CD4-positive, CD25-positive, alpha-beta regulatory T cell (primary cell): ENCODE measurements at places on chromosomes 2 and 18. TPM values are rescaled to one million over a fixed set of nuclear protein-coding genes. Genes with fewer than 3 reads are reported as not detected.

GRCh38 chr2:147345246-147345645, 499.6 kb upstream of the ACVR2A start:
- H3K36me3 ChIP-seq, result no peaks in the 10 kb centered on the region
- no peaks in the 10 kb centered on the region for H3K4me1 ChIP-seq
- H3K27ac ChIP-seq, result no peak overlapping the region
- DNase-seq, result no peak

DNA sequence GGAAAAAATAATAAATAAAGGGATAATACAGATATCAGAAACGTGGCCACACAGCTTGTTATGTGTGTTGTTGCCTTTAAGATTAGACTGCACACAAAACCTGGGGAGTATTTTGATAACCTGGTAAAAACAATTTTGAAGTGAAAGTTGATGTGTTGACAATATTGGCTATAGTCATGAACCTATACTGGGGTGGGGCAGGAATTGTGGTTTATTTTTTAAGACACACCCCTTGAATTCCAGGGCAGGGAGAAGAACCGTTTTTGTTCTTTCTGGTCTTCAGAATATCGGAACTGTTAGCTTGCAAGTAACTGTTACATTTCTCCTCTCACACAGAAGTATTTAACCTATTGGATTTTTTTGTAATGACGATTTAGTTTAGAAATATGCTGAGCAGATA, 80.4 kb downstream of the LIMS1 start:
- peak overlapping the region; percentile 8 for H3K4me3 ChIP-seq
- peak overlapping the region; percentile 35 for H3K27ac ChIP-seq
- no peaks in the 10 kb centered on the region for H3K36me3 ChIP-seq
- peaks cover 95% of the 10 kb centered on the region for H3K4me1 ChIP-seq
- no peaks in the 10 kb centered on the region for H3K27me3 ChIP-seq
- DNase-seq, result no peak

DNA sequence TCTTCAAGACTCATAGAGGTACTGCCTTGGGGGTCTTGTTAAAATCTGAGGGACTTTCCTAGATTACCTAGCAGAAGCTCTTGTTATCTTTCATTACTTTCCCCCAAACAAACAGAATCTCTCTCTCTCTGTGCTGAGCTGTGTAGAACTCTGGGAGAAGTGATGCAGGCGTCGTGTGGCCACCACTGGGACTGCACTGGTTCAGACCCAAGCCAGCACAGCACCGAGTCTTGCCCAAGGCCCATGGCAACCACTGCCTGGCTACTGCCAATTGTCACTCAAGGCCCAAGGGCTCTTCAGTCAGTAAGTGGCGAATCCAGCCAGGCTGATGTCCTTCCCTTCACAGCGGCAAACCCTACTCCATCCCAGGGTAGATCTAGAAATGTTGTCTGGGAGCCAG, 28.6 kb downstream of the PPP1R1C start:
- no peak overlapping the region for H3K4me3 ChIP-seq
- H3K27me3 ChIP-seq, result no peaks in the 10 kb centered on the region
- no peak for DNase-seq
- H3K4me1 ChIP-seq, result no peaks in the 10 kb centered on the region
- H3K27ac ChIP-seq, result no peak overlapping the region

DNA sequence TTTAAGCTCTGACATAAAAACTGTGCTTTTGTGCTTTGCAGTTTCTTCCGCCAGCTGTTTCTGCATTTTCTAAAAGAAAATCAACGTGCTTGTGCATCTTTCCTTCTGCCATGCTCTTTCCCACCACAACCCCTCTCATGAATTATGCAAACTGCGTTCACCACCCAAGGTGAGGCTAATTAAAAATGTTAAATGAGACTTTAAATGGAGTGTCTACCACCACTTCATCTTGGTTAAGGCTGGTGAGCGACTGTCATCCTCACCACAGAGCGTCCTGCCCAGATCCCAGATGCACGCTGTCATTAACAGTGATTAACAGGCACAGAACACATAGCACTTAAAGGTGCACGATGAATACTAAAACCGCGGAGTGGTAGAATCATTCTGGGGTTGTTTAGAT, 250.5 kb upstream of the RAB6C start:
- no peaks in the 10 kb centered on the region for H3K27me3 ChIP-seq
- H3K4me3 ChIP-seq, result no peak overlapping the region
- DNase-seq, result no peak
- no peaks in the 10 kb centered on the region for H3K36me3 ChIP-seq
- no peaks in the 10 kb centered on the region for H3K4me1 ChIP-seq
- no peak overlapping the region for H3K27ac ChIP-seq

DNA sequence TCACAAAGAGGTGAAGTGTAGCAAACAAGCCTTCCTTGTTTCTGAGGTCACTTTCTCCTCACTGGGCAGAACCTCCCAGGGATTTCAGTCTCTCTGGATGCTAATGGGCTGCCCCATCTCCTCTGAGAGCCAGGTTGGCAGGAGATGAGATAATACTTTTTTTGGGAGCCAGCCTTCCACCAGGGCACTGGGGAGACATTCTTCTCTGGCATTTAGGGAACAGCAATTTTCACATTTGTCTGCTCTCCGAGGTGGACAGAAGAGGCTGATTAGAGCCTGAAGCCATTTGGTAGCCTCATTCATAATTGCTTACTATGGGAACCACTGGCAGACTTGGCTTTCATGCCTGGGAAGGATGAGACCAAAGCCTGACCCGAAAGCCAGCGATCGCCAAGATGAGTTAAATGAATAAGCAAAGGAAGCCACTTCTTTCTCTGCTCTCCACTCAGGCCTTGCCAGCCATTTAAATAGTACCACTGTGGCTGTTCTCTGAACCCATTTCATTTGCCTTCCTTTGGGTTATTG, 70.1 kb downstream of the NRP2 start:
- H3K36me3 ChIP-seq, result no peaks in the 10 kb centered on the region
- no peak overlapping the region for H3K27ac ChIP-seq
- no peaks in the 10 kb centered on the region for H3K4me1 ChIP-seq
- no peak for DNase-seq

- H3K27ac ChIP-seq, result no peak overlapping the region
- no peak overlapping the region for H3K4me3 ChIP-seq
- no peaks in the 10 kb centered on the region for H3K36me3 ChIP-seq
- DNase-seq, result no peak
- H3K27me3 ChIP-seq, result no peaks in the 10 kb centered on the region
Measured at GRCh38 chr2:26521913-26522180, 43.9 kb upstream of the OTOF start.

DNA sequence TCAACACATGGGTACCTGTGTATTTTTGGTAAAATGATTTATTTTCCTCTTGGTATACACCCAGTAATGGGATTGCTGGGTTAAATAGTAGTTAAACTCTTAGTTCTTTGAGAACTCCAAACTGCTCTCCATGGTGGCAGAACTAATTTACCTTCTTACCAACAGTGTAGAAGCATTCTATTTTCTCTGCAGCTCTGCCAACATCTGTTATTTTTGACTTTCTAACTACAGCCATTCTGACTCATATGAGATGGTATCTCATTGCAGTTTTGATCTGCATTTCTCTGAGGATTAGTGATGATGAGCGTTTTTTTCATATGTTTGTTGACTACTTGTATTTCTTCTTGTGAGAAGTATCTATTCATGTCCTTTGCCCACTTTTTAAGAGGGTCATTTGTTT, 180.6 kb downstream of the FSIP2 start:
- no peaks in the 10 kb centered on the region for H3K36me3 ChIP-seq
- DNase-seq, result no peak
- no peak overlapping the region for H3K4me3 ChIP-seq

DNA sequence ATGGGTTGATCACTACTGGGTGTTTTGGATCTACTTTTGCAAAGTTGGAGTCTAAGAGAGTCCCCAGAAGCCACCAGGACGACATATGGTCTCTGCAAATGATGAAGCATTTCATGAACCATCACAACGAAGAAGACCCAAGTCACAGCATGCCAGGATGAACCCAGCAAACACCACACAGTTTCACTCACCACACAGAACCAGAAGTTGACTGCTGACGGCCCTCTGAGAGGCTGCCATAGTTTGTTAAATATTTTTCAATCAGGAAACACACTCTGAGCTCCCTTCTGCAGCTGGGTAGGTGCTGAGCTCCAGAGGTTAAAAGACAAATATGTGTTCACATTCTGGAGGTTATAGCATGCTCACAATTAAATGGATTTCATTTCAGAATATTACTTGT, 271.4 kb downstream of the DCDC2C start:
- DNase-seq, result no peak
- H3K36me3 ChIP-seq, result no peaks in the 10 kb centered on the region
- H3K4me1 ChIP-seq, result no peaks in the 10 kb centered on the region
- H3K4me3 ChIP-seq, result no peak overlapping the region
- no peaks in the 10 kb centered on the region for H3K27me3 ChIP-seq
- no peak overlapping the region for H3K27ac ChIP-seq

GRCh38 chr2:83866211-83866610, 592.9 kb downstream of the SUCLG1 start:
- no peaks in the 10 kb centered on the region for H3K36me3 ChIP-seq
- H3K4me3 ChIP-seq, result no peak overlapping the region
- H3K4me1 ChIP-seq, result no peaks in the 10 kb centered on the region
- no peak overlapping the region for H3K27ac ChIP-seq

DNA sequence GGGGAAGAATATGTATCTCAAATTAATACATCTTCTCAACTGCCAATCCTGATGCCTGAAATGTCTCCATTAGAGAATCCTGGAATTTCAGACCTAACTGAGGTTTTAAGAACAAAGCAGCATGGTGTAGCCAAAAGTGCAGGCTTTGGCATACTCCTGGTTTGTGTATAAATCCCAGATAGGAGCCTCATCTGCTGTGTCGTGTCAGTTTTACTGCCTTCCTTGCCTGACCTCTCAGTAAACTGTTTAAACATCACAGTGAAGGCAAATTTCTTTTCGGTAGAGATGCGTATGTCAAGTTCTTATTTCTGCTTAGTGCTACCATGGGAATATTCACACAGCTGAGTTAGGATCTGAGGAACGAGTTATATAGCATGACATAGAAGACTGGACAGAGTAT, 7.3 kb downstream of the SCG2 start:
- no peak for DNase-seq
- no peaks in the 10 kb centered on the region for H3K27me3 ChIP-seq
- H3K27ac ChIP-seq, result no peak overlapping the region

- peaks cover 2% of the 10 kb centered on the region for H3K36me3 ChIP-seq
- no peaks in the 10 kb centered on the region for H3K27me3 ChIP-seq
- H3K4me1 ChIP-seq, result no peaks in the 10 kb centered on the region
- no peak overlapping the region for H3K27ac ChIP-seq
- no peak overlapping the region for H3K4me3 ChIP-seq
- no peak for DNase-seq
Measured at GRCh38 chr2:143371616-143372015, 242.4 kb downstream of the ARHGAP15 start.

- no peaks in the 10 kb centered on the region for H3K27me3 ChIP-seq
- H3K27ac ChIP-seq, result no peak overlapping the region
- no peak for DNase-seq
- H3K36me3 ChIP-seq, result peaks cover 1% of the 10 kb centered on the region
Measured at GRCh38 chr2:143481733-143482132, 352.5 kb downstream of the ARHGAP15 start.

GRCh38 chr2:39394516-39394961, 42.5 kb downstream of the MAP4K3 start:
- H3K4me3 ChIP-seq, result no peak overlapping the region
- DNase-seq, result no peak
- H3K27me3 ChIP-seq, result no peaks in the 10 kb centered on the region
- no peaks in the 10 kb centered on the region for H3K4me1 ChIP-seq

GRCh38 chr2:128260239-128261138, 58.2 kb downstream of the HS6ST1 start:
- DNase-seq, result no peak
- H3K4me1 ChIP-seq, result no peaks in the 10 kb centered on the region
- no peak overlapping the region for H3K27ac ChIP-seq
- no peaks in the 10 kb centered on the region for H3K27me3 ChIP-seq
- no peak overlapping the region for H3K4me3 ChIP-seq

- H3K27ac ChIP-seq, result no peak overlapping the region
- H3K36me3 ChIP-seq, result no peaks in the 10 kb centered on the region
- no peaks in the 10 kb centered on the region for H3K27me3 ChIP-seq
Measured at GRCh38 chr18:70337139-70337972, 48.5 kb downstream of the SOCS6 start.

DNA sequence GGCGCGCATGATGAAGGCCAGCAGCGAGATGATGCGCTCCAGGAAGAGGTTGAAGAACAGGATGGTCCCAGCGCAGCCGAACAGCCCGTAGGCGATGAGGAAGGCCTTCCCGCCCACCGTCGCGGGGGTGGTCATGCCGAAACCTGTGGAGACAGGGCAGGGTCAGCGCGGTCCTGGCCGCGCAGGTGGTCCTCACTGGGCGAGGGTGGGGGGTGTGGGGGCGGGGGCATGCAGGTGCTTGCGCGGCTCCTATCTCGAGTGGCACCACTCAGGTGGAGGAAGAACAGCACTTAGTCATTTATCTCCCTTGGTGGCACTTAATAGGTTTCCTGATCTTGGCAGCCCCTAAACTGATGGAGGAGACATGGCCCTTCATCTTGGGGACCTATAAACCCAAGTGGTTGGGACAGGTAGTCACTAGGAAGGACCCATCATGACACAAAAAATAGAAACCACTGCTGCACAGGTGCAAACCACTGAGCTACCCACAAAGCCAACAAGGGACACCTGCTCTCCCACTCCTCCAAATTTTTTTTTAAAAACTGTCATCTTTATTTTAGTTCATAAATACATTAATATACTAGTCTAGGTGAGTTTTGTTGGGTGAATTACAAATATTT, 118.8 kb downstream of the MSH2 start:
- H3K4me3 ChIP-seq, result peak overlapping the region; percentile 59
- peak overlapping the region; percentile 67 for H3K27ac ChIP-seq
- H3K36me3 ChIP-seq, result no peaks in the 10 kb centered on the region
- no peaks in the 10 kb centered on the region for H3K27me3 ChIP-seq

DNA sequence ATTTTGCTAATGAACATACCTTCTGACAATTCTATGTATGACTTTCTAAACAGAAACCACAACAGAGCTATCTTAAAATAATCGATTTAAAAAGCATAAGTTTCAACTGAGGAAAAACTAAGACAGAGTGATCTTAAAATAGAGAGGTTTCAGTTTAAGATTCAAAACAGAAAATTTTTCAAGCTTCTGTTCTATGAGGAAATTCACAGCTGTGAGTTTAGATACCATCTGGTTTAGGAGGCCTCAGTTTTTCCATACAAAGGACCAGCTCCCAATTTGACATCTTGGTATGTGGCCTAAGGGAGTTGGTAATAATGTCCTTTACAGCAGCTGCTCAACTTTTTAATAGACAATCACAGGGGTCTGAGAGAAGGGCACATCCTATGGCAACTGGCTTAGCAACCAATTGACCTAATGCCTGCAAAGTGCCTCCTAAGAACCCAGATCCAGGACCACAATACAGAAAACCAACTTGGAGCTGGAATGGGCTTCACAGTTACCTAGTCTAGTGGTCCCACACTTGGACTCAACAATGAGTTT, 39.7 kb downstream of the MDH1 start:
- H3K4me1 ChIP-seq, result no peaks in the 10 kb centered on the region
- H3K36me3 ChIP-seq, result no peaks in the 10 kb centered on the region
- H3K27ac ChIP-seq, result no peak overlapping the region
- H3K4me3 ChIP-seq, result no peak overlapping the region
- no peak for DNase-seq
- H3K27me3 ChIP-seq, result peaks cover 5% of the 10 kb centered on the region

GAD1 gene
- not detected for total RNA-seq

STK11IP gene
- total RNA-seq, result 45.7 TPM

STK36 gene
- 10.5 TPM for total RNA-seq

SCG2 gene
- total RNA-seq, result not detected

DLGAP1 gene
- total RNA-seq, result 5.4 TPM

PSD4 gene
- total RNA-seq, result 124 TPM

CEP192 gene
- 38.6 TPM for total RNA-seq

C1GALT1C1L gene
- not detected for total RNA-seq

CTAGE1 gene
- not detected for total RNA-seq

RPL31 gene
- total RNA-seq, result 1,403 TPM

IL1A gene
- total RNA-seq, result 0.17 TPM

SLC4A5 gene
- 12.7 TPM for total RNA-seq

LIMS4 gene
- not detected for total RNA-seq

ADD2 gene
- 0.67 TPM for total RNA-seq

HOXD13 gene
- total RNA-seq, result not detected
